ENCODE measurements at places on chromosomes 7 and 10. TPM values are rescaled to one million over a fixed set of nuclear protein-coding genes. Genes with fewer than 3 reads are reported as not detected.

DNA sequence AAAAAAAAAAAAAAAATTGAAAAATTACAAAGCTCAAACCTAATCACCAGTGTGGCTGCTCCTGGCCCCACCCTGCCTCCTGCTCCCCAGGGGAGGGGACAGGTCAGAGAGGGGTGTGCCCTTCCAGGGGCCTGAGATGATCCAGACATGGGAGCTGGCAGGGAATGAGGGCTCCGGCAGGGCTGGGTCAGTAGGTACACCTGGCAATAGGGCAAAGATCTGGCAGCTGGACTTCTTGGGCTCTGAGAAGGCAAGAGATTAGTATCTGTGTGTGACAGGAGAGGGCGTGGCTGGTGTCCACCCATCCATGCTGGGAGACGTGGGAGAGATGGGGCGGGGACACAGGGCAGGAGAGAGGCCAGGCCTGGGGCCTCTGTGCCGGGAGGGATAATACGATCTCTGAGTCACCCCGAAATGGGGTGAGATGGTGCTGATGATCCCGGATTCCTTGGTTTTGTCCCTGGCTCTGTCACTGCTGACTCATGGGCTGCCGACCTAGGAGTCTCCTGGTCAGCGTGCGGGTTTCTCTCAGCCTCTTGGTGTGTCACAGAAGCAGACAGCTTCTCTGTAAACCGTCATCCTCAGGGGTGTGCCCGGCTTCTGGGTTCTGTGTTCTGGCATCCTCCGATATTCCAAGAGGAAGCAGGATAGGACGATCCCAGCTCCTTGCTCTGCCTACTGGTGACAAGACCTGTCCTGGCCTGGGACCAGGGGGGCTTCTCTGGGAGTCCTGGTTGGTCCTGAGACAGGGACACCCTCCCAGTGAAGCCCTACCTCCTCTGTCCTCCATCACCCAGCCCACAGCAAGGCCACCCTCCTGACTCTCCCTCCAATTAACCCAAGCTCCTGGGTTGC lies 8.2 kb upstream of the CLDN4 start:
- H3K4me3 ChIP-seq, result no peak overlapping the region
- DNase-seq, result no peak
- H3K27ac ChIP-seq, result no peak overlapping the region
- H3K36me3 ChIP-seq, result no peaks in the 10 kb centered on the region

DNA sequence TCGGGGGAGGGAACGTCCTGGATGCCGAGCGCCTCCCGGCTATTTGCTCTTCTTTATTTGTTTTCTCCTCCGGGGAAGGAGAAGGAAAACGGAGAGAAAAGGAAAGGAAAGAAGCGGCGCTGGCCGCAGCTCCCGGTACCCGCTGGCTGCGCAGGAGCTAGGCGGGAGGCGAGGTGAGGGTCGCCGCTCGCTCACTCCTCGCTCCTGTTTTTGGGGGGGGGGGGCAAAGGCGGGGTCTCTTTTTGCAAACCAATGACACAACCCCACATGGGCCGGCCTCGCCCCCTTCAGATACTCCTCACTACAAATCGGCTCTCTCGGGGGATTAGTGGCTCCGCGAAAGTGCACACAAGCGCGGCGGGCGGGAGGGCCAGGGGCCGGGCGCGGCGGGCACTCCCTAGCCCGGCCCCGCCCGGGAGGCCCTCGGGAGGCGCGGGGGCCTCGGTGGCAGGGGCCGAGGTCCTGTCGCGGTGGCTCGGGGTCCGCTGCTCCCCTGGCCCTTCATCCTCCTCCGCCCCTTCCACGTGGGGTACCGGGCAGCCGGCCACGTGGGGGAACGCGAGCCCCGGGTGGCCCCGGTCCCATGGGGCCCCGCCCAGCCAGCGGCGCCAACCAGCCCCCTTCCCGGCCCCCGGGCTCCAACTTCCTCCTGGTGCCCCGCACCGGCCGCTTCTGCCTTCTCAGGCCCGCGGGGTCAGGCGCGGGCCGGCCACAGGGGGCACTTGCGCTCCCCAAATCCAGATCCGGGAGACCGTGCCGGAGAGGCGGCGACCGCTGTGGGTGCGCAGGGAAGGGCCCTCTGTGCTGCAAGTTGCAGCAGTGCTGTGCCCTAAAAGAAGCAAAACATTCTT lies 718 bp upstream of the CTBP2 start:
- H3K27me3 ChIP-seq, result no peaks in the 10 kb centered on the region
- no peaks in the 10 kb centered on the region for H3K4me1 ChIP-seq
- H3K27ac ChIP-seq, result no peak overlapping the region
- DNase-seq, result no peak

- H3K4me1 ChIP-seq, result no peaks in the 10 kb centered on the region
- H3K4me3 ChIP-seq, result no peak overlapping the region
- no peaks in the 10 kb centered on the region for H3K36me3 ChIP-seq
- no peak overlapping the region for H3K27ac ChIP-seq
- H3K27me3 ChIP-seq, result no peaks in the 10 kb centered on the region
Measured at GRCh38 chr10:95359466-95359865, 68.7 kb upstream of the PDLIM1 start.

DNA sequence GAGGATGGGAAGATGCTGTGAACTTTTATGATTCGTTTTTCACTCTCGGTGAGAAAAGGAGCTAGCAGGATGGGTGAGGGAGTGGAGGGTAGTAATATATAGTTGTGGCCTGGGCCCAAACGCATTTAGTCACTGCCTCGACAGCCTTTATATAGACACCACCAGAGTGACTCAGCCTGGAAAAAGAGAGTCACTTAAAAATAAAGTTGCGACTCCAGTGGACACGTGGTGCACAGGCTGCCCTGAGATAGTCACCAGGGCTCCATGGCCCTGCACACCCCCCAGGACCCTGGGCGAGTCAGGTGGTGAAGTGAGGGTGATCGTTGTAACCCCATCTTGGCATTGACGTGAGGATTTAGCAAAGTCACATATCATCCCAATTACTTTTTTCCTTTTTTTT lies 106.7 kb downstream of the CUX1 start:
- no peaks in the 10 kb centered on the region for H3K4me1 ChIP-seq
- no peak overlapping the region for H3K4me3 ChIP-seq

DNA sequence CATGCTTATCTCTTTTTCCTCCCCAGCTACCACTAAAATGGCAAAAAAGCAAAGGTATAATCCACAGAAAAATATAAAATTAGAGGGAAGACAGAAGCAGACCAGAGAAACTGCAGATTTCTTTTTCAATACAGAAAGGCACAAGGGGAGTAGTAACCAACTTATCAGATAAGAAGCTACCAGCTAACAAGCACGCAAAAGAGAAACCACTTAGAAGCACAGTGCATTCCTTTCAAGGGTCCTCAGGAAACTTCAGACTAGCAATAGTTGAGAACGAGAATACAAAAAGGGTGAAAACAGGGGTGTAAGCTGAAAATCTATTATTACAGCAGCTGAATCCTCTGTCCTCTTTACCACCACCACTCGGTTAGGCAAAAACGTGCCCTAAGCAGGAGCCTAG lies 9.9 kb upstream of the OR2A5 start:
- H3K27me3 ChIP-seq, result no peaks in the 10 kb centered on the region
- H3K4me1 ChIP-seq, result no peaks in the 10 kb centered on the region
- DNase-seq, result no peak

DNA sequence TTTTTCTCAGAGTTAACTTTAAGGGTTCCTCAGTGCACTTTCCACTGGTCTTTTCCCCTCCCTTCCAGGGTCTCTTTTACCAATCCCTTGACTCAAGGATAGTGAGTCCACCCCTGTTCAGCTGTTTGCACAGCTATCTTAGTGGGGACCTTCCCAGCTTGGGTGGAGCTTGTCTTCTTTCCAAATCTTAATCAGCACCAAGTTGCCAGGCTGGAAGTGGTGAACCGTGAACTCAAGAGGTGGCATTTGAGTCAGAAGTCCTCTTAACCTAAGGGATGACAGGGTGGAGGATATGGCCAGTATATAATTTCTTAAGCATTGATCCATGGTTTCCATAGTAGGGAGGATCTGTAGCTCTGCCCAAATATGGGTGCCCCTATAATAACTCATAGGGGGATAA lies 25.0 kb downstream of the MAPK8 start:
- H3K36me3 ChIP-seq, result no peaks in the 10 kb centered on the region
- no peaks in the 10 kb centered on the region for H3K27me3 ChIP-seq
- no peak overlapping the region for H3K4me3 ChIP-seq
- H3K4me1 ChIP-seq, result no peaks in the 10 kb centered on the region

DNA sequence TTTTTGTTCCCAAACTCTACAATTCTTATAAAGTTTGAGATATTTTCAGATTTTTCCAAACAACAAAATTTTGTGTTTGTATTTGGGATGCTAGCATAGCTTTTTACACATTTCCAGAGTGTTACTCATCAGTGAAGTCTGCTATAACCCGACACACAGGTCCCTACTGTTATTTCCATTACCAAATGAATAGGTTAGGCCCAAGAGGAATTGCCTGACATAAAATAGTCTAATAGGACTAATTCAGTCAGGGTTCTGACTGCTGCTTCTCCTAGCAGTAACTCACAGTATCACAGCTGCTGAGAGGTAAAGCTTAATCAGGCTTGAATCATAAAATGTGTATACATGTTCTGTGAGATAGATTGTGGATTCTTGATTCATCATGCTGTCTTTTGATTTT lies 49.1 kb upstream of the STRIP2 start:
- peaks cover 9% of the 10 kb centered on the region for H3K4me1 ChIP-seq
- no peak overlapping the region for H3K4me3 ChIP-seq
- no peaks in the 10 kb centered on the region for H3K36me3 ChIP-seq
- no peak for DNase-seq

GRCh38 chr10:117656385-117657367 lies 114.1 kb downstream of the EMX2 start:
- no peaks in the 10 kb centered on the region for H3K27me3 ChIP-seq
- no peaks in the 10 kb centered on the region for H3K36me3 ChIP-seq
- no peak overlapping the region for H3K4me3 ChIP-seq
- no peak for DNase-seq
- no peak overlapping the region for H3K27ac ChIP-seq

DNA sequence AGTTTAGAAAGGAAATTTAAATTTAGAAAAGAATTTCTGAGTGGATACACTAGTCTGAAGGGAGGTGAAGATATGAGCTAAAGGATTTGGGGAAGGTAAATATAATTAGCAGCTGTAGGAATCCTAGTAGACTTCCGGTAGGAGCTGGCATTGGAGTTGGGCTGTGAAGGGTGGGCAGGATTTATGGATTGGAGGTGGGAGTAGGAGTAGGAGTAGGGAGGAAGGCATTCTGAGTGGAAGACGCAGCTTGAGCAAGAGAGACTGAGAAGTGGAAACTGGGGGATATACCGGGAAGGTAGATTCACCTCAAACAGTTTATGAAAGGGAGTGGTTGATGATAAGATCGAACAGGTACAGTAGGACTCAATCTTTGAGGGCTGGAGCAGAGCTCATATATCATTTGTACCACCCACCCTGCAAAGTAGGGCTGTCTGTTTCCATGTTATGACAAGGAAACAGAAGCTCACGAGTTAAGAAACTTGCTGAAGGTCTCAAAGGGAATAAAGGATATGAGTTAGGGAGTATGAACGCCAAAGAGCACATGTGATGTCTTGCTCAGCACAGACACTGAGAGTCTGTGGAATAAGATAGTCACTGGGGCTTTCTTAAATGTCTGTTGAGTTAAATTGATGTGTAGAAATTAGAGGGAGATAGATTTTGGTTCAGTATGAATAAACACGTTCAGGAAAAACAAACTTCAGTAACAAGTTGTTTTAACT lies 81.6 kb downstream of the RPS24 start:
- no peaks in the 10 kb centered on the region for H3K36me3 ChIP-seq
- H3K4me1 ChIP-seq, result no peaks in the 10 kb centered on the region
- H3K27ac ChIP-seq, result no peak overlapping the region
- no peak overlapping the region for H3K4me3 ChIP-seq
- no peak for DNase-seq
- no peaks in the 10 kb centered on the region for H3K27me3 ChIP-seq

DNA sequence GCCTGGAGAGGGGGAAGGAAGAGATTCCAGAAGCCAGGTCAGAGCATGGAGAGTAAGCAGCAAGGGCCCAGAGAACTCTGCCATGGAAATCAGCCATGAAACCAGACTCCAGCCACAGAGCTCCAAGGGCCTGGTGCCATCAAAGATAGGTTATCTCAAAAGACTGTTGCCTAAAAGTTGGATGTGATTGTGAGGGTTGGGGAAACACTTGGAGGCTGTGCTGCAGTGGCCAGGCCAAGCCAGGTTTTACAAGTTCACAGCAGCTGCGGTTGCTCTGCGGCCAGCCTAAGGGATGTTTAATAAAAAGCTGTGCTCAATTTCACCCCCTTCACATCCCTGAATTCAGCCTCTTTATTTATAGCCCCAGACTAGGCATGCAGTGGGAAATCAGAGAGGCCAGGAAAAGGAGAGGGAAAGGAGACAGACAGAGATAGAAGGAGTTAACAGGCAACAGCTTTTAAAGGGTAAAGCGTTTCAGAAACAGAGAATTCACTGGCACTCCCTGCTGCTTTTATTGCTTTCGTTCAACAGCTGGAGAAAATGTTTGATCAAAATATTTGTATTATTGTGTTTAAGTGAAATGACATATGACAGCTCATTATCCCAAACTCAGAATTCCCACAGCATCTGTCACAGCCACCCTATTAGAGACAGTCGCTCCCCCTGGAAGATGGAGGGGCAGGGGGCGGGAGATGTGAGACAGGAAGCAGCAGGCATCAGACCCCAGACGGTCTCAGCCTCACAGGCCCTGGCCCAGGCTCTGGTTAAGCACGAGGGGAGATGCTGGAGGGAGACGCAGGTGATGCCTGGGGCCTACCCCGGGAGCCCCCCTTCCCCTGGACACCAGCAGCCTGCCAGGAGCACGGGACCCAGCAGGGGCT lies 140.1 kb downstream of the GLI3 start:
- no peaks in the 10 kb centered on the region for H3K36me3 ChIP-seq
- H3K4me3 ChIP-seq, result no peak overlapping the region
- no peaks in the 10 kb centered on the region for H3K4me1 ChIP-seq
- no peaks in the 10 kb centered on the region for H3K27me3 ChIP-seq
- no peak for DNase-seq
- H3K27ac ChIP-seq, result no peak overlapping the region

DNA sequence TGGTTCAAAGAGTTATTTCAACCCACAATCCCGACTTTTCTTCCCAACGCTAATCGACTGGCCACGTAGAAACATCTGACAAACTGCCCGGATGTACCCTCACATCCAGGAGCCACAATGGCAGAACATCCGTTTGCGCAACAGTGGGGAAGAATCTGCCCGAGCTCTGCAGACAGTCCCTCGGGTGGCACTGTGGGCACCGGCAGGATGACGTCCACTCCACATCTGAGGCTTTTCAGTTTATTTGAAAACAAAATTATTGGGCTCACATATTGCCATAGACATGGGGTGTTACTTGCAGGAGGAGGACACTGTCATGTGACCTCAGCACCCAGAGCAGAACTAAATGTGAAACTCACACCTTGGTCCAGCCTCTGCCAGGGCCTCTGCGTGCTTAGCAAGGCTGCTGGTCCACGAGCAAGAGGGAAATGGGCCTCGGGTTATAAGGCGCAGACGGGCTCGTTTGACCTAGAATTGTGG lies 84.1 kb downstream of the MKI67 start:
- DNase-seq, result no peak
- no peaks in the 10 kb centered on the region for H3K27me3 ChIP-seq
- H3K4me1 ChIP-seq, result peaks cover 14% of the 10 kb centered on the region

GRCh38 chr10:110791541-110792073 lies 80.1 kb upstream of the PDCD4 start:
- H3K4me3 ChIP-seq, result no peak overlapping the region
- H3K36me3 ChIP-seq, result no peaks in the 10 kb centered on the region
- no peak overlapping the region for H3K27ac ChIP-seq
- no peak for DNase-seq
- no peaks in the 10 kb centered on the region for H3K27me3 ChIP-seq

The SPDYE11 gene
- total RNA-seq, result not detected

The KCP gene
- total RNA-seq, result 11.7 TPM

The SFXN2 gene
- total RNA-seq, result 10.2 TPM

The COL17A1 gene
- total RNA-seq, result not detected

The VAX1 gene
- not detected for total RNA-seq

The OR2A7 gene
- total RNA-seq, result not detected

The CTAGE6 gene
- total RNA-seq, result not detected

The TMEM139 gene
- not detected for total RNA-seq

The PPIA gene
- total RNA-seq, result 2,370 TPM
